ENCODE measurements at places on chromosomes 16 and 17.

DNA sequence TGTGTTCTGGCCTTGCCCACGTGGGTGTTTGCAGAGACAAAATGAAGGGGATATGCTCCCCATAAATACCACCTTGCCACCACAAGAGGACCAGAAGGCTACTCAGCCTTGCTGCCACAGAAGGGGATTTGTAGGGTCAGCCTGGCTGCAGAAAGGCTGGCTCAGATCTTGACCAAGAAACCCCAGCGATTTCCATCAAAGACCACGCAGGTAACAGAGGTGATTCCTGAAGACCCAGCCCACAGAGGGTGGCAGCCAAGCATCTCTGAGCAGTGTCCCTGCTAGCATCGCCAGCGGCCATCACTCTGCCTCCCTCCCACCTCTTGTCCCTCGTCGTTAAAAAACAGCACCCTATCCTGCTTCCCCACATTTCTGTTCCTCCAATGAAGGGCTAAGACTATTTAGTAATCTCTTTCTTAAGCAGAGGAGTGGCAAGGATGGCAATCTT, 54.9 kb downstream of the BEAN1 start:
- no peak for DNase-seq

DNA sequence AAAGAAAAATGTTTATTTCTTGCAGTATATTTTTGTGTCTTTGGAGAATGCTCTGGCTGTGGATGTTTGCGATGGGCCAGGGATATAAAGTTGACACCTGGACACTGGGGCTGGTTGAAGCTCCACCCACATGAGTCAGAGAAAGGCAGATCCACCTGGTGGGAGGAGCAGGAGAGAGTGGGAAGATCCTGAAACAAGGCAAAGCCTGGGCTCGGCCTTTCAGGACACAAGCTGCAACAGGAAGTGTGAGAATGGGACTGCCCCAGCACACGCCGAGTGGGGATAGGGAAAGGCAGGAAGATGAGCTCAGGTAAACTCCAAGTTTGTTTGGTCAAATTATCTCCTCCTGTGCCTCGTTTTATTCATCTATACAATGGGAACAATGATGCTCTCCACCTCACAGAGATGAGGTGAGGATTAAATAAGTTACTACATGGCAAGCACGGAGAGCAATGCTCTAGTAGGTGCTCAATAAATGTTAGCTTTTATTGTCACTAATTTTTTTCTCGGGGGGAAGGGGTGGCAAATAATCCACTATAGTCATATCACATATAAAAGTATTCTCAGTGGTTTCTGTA, 21.4 kb upstream of the PITPNM3 start:
- DNase-seq = no peak

DNA sequence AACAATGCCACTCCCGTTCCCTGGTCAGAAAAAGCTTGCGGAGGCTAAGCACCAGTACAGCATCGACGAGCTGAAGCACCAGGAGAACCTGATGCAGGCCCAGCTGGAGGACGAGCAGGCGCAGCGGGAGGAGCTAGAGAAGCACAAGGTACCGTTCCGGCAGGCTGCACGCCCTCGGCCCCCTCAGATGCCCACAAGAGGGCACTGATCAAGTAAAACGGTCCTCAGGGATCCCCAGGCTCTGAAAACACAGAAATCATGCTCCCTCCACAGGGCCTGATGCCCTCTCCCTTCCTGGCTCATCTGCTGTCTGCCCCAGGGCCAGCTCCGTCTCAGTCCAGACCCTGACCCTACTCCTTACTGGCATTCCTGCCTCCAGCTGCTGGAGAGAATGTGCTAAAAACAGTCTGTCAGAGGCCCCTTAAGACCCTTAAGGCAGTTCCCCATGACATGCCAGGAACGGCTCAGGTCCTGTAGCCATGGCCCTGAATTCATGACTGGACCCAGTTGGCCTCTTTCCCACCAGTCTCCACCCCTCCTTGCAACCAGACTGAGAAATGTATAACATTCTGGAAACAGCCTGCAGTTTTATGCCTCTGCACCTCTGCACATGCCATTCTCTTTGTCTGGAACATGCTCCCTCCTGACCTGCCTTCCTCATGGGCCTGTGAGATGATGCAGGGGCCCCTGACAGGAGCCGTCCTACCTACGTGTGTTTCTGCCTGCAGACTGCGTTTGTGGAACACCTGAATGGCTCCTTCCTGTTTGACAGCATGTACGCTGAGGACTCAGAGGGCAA, 21.8 kb downstream of the DRC3 start:
- DNase-seq = no peak

DNA sequence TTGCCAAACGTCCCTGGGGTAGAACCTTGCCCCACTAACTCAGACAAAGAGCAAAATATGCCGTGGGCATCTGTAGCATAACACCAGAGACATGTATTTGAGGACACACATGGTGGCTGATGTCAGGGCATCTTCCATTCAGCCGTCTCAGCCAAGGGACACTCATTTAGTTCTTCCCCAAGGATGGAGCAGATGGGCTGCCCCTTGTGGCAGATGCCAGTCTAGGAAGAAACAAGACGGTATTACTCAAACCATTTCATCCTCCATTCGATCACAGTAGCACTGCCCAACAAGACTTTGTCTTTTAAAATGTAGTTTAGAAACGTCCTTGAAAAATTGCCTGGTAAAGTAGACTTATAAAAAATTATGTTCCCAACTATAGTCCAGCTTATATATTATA, 937.6 kb upstream of the EEF2KMT start:
- DNase-seq = no peak

DNA sequence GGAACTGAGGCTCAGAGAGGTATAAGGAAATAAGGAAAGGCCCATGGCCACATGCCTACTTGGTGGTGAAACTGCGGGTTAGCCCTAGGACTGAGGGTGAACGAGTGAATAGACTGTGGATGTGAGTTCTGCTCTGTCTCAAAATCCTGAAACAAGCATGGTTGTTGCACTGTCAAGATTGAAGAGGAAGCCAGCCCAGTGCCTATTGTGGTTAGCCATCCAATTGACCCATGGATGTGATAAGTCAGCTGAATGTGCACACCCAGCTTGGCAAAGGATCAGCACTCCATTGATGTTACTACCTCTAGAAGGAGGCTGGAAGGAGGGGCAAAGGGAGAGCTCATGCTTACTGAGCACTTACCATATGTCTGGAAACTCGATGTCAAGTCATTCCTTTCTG, 4.5 kb downstream of the TMEM114 start:
- DNase-seq = no peak

GRCh38 chr16:4206680-4207079, 35.2 kb downstream of the SRL start:
- no peak for DNase-seq

GRCh38 chr16:80610481-80611156, 69.8 kb downstream of the DYNLRB2 start:
- no peak for DNase-seq

DNA sequence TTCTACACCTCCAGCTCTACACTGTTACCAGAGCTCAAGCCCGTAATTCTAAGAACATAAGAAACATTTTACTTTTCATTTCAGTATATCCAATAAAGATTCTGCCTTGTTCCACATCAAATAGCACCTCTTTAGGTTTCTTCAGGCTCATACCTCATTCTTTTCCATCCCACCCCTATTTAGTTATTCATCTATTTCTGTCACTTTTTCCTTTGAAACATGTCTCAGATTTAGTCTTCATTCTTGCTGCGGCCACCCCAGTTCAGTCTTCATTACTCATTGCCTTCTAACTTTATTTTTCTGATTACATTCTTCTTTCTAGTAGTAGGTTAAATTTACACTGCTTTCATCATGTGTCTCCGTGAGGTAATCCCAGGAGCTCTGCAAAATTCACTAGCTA, 33.5 kb downstream of the PPM1E start:
- DNase-seq = no peak

GRCh38 chr16:10966129-10966528, 21.8 kb downstream of the CLEC16A start:
- DNase-seq = no peak
